Stimulated activated CD4-positive, alpha-beta T cell treated with anti-CD3 and anti-CD28 coated beads, TNF-alpha, amount 100 ng/mL, for 4 hours (primary cell): ENCODE measurements at places on chromosomes 13 and 19.

GRCh38 chr13:25409938-25410337 is 38.2 kb downstream of the ATP8A2 start:
- no peak for DNase-seq

GRCh38 chr13:40221460-40222201 is 444.8 kb downstream of the FOXO1 start:
- no peak for DNase-seq

DNA sequence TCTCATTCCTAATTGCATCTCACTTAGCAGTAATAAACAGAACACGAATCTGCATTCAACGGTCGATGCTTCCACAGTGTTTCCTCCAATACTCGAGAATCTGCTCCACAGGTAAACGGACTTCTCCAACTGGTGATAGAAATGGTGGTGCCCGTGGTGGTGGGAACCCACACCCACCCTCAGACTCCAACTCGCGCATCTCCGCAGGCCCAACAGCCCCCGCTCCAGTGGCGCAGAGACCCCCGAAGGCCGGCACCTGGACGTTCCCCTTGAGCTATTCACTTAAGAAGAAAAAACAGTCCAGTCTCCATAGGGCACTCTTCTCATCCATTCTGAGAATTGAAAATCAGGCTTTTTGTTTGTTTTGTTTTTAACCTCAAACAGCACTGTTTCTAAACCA is 13.8 kb upstream of the RASA3 start:
- no peak for DNase-seq

- no peak for DNase-seq
Measured at GRCh38 chr19:29872224-29872731, 60.5 kb downstream of the CCNE1 start.

DNA sequence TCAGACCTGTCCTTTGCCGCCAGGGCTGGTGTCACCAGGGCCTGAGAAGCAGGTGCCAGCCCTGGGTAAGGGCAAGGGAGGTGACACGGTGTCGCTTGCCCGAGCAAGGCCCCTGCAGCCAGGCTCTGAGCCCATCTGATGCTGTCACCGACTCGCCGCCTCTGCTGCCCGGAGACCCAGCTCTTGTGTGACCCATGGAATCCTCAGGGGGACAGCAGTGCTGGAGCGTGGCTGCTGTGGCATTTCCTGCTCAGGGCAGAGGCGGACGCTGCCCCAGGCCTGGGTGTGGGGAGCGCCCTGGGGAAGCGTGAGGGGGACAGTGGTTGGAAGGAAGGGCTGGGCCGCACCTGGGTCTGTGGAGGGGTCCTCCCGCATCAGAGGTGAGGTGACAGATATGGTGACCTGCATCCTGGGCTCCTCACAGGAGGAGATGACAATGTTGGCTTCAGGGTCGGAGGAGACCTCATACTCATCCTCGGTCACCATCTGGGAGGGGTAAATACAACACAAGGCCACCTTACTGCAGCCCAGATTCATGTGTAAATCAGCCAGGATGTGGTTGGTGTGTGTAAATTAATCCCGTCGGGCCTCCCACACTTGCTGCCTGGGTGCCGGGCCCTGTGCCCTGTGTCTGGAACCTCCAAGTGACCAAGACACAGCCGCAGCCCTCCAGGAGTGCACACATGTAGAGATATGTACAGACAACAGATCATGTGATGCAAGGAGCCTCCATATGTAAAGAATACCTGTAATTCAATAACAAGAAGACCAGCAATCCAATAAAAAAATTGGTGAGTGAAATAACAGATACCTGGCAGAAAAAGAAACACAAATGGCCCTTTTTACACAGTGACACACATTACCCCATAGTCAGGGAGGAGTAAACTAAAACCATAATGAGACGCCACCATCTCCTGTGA is 27.6 kb upstream of the MATK start:
- DNase-seq: no peak

DNA sequence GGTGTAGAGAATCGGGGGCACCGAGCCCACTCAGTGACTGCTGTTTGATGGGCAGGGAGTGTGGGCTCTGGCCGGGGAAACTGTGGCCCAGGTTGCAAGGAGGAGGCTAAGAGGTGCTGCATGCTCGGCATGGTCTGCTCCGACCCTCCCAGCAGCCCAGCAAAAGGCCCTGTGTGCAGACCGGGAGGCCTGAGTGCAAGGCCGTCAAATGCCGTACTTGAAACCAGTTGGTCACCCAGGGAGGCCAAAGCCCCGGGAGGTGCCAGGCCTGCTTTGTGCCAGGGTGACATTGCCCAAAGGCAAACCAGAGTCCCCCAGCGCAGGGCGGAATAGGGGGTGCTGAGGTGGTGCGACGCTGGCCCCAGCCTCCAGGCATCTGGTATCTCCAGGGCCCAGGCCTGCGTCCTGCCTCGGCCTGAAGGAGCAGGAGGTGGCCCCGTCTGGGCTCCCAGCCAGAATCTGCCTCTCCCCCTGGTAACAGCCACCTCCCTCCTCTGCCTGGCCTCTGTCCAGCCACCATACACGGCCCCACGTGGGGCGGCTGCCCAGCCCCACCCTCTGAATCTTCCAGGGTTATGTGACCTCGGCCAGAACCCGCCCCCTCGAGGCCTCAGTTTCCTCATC is 4.0 kb downstream of the PIK3R2 start:
- DNase-seq: no peak

DNA sequence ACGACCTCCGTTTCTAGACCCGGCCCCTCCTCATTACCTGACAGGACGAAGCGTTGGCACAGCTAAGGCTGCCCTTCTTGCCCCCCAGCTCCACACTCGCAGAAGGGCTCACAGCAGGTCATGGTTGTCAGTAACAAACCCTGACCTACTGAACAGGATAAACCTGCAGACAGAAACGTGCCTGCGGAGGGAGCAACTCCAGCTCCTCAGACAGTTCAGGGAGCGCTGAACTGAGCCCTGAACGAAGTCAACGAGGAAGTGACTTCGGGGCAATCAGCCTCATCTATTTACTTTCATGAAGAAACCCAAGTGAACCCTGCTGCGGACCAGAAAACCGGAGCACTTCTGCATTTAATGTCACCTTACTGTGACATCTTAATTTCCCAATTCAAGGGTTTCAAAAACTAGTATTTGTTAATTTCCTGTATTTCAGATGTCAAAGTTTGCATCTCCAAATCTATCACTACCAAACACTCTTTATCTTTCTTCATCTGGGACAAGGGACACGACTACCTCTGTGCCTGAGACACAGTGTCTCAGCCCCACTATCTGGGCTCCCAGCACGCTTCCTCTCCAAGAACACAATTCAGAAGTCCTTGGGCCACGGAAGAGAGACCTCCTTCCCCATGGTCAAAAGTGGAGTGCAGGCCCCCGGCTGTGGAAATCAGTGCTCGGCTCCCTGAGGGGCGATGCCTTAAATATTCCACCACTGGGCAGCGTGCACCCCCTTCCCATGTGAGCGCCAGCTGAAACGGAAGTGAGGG is 40.2 kb downstream of the CARS2 start:
- no peak for DNase-seq

DNA sequence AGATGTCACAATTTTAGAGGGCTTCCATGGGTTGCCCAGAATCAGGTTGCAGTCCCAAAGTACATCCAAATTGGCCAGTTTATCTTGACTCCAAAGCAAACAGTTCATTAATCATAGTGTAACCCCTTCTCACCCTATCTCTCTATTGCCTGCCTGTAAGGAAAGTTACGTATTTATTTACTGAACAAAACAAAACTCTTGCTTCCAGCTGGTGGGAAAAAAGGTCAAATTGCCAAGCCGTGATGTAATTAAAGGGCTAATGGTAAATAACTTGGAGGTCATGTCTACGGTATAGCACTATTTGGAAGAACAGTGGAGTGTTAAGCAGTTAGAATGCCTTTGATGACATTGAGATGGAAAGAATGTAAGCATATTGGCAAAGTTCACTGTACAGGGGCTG is 214.0 kb downstream of the DLEU7 start:
- no peak for DNase-seq

- no peak for DNase-seq
Measured at GRCh38 chr19:49690656-49691242, at the start of gene CPT1C. CPT1C (plus strand) TSS chr19:49691116; CDS start chr19:49692253, 1,137 bp downstream.

DNA sequence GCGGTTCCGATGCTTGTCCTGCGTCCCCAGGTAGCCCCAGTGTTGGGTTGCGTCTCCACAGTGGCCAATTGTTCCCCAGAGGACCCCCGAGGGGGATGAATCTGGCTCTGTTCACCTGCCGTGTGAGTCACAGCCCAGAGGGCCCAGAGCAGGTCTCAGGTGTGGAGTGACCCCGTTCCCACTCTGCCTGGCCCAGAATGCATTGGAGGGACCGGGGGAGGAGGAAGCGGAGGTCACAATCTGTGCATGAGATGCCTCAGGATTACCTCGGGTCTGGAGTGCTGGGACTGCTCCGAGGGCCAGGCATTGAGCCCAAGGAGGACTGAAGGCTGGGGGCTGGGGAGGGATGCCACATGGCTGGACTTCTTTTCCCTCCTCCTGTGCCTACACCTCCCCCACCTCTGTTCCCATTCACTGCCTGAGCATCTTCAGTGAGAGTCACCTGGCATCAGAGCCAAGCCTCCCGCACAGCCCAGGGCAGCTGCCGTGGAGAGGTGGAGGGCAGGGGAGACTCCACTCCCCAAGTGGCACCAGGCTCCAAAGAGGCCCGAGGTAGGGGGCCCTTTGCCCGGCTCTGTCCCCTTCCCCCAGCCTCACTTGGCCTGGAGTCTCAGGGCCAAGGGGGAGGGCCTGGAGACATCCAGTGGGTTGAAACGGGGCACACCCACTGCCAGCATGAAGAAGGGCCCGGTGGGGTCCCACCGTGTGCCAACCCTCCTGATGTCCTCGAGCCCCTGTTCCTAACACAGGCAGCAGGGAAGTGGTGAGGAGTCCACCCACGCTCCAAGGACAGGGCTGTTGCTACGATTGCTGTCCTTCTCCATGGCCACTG is 81.1 kb downstream of the CHST8 start:
- DNase-seq: no peak
